Prostate gland (tissue), 2 donors: ENCODE measurements at places on chromosomes 16 and 17. TPM values are rescaled to one million over a fixed set of nuclear protein-coding genes. Genes with fewer than 3 reads are reported as not detected.
A peak's percentile ranks its signal among the peaks of the same experiment; 100 is the strongest.

Gene SNX20
- total RNA-seq = 0.82 TPM

GRCh38 chr16:88456356-88457292 is 3.5 kb downstream of the ZFPM1 start:
- no peaks in the 10 kb centered on the region for H3K27me3 ChIP-seq
- no peak for DNase-seq
- peak overlapping the region; percentile 49 for H3K4me3 ChIP-seq
- no peaks in the 10 kb centered on the region for H3K36me3 ChIP-seq
- H3K27ac ChIP-seq = peak overlapping the region; percentile 90
- H3K4me1 ChIP-seq = peaks cover 7% of the 10 kb centered on the region

GRCh38 chr17:29760279-29761039 is 137.7 kb upstream of the CORO6 start:
- H3K27me3 ChIP-seq = no peaks in the 10 kb centered on the region
- H3K4me1 ChIP-seq = no peaks in the 10 kb centered on the region
- H3K4me3 ChIP-seq = peak overlapping the region; percentile 63
- peak; percentile 4 for DNase-seq
- H3K36me3 ChIP-seq = no peaks in the 10 kb centered on the region

- H3K36me3 ChIP-seq = no peaks in the 10 kb centered on the region
- no peaks in the 10 kb centered on the region for H3K27me3 ChIP-seq
- no peak overlapping the region for H3K27ac ChIP-seq
These were observed 174.6 kb upstream of the CDH13 start for GRCh38 chr16:82452004-82452756.
